Glutamatergic neuron (in vitro differentiated cells): ENCODE measurements at places on chromosomes 11 and 22. TPM values are rescaled to one million over a fixed set of nuclear protein-coding genes. Genes with fewer than 3 reads are reported as not detected.

DNA sequence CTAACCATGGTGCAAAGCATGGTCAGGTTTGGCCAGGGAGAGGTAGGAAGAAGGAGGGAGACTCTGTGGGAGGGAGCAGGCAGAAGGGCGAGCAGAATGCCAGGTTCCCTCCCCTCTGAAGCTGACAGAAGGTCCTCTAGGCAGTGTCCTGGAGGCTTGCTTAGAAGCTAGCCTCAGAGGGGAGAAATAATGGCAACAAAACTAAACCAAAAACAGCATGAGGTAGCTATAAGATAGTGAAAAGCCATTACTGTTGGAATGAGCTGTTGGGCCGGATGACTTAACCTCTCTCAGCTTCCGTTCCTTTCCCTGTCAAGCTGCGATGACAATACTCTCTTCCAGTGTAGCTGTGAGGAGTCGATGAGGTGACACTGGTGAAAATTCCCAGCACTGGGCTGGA, 36.6 kb downstream of the RASSF10 start:
- no peaks in the 10 kb centered on the region for H3K36me3 ChIP-seq
- no peak for DNase-seq
- no peaks in the 10 kb centered on the region for H3K4me1 ChIP-seq
- no peak overlapping the region for H3K4me3 ChIP-seq
- peaks cover 2% of the 10 kb centered on the region for H3K27me3 ChIP-seq

DNA sequence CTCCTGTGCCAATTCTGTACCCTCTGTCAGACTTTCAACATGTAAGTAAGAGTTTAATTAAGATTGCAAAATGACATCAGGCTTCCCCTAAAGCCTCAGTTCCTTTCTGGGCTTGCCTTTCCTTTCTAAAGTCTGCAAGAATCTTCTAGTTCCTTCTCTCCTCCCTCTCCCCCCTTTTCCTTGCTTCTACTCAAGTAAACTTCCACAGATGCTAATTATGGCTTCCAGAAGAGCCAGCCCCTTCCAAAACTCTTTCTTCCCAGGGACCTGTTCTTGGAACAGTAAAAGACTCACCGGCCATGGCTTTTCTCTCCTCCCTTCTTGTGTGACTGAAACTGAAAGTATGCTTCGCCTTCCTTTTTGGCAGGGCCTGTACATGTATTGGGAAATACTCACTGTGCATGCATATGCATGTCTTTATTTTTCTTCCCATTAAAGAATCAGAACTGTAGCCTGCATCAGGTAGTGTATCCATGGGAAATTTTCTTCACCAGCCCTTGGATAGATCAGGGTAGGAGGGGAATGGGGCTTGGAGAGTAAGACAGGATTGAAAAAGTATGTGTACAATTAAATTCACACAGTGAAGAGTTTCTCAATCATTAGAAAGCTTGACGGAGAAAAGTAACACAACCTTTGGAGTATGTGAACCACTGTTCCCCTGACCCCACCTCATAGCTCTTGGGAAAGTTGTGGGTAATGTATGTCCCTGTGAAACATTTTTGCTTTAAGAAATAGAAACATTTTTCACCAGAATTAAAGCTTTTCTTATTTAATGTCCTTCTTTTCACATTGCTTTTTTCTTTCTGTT, at the start of gene CASP1:
Gene CASP1 (minus strand): TSS at position 332 of the 808 bp plus-strand sequence. CDS start 31 bp downstream, at position 301.
- H3K27me3 ChIP-seq = no peaks in the 10 kb centered on the region
- H3K27ac ChIP-seq = no peak within 1 kb of the TSS
- H3K4me1 ChIP-seq = no peaks in the 10 kb centered on the region
- no peak within 1 kb of the TSS for H3K4me3 ChIP-seq
- DNase-seq = no peak

DNA sequence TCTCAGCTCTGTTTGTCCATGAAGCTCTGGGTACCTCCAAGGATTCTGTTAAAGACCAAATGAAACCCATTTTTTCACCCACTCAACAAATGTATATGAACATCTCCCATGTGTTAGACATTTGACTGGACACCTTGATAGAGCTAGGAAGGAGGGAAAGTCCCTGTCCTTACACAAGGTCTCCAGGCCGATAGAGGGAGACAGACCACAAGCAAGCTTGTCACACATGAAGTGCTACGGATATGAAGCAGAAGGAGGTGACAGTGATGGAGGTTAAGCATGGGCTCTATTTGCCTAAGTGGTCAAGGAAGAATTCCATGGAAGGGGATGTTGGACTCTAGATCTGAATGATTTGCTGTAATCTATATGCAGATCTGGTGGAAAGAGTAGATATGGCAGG, 138.5 kb downstream of the MYO18B start:
- no peak overlapping the region for H3K4me3 ChIP-seq
- H3K27me3 ChIP-seq = peaks cover 8% of the 10 kb centered on the region
- H3K36me3 ChIP-seq = no peaks in the 10 kb centered on the region
- H3K4me1 ChIP-seq = peaks cover 7% of the 10 kb centered on the region
- DNase-seq = no peak

- peaks cover 3% of the 10 kb centered on the region for H3K4me1 ChIP-seq
- no peak overlapping the region for H3K4me3 ChIP-seq
- no peak overlapping the region for H3K27ac ChIP-seq
- H3K27me3 ChIP-seq = peaks cover 7% of the 10 kb centered on the region
- no peaks in the 10 kb centered on the region for H3K36me3 ChIP-seq
- no peak for DNase-seq
These were observed 11.2 kb upstream of the MUC6 start for GRCh38 chr11:1047595-1048156.

- no peak for DNase-seq
- peaks cover 6% of the 10 kb centered on the region for H3K36me3 ChIP-seq
These were observed 109.3 kb upstream of the TBCEL start for GRCh38 chr11:120914601-120915000.

- no peaks in the 10 kb centered on the region for H3K36me3 ChIP-seq
- no peaks in the 10 kb centered on the region for H3K4me1 ChIP-seq
- H3K27ac ChIP-seq = no peak overlapping the region
- no peak for DNase-seq
These were observed 536.5 kb downstream of the TMEM135 start for GRCh38 chr11:87574193-87574592.

- peak; percentile 67 for DNase-seq
- H3K4me1 ChIP-seq = peaks cover 46% of the 10 kb centered on the region
- peaks cover 6% of the 10 kb centered on the region for H3K27me3 ChIP-seq
- H3K36me3 ChIP-seq = no peaks in the 10 kb centered on the region
- H3K27ac ChIP-seq = peak overlapping the region; percentile 90
These were observed 55.9 kb upstream of the KIRREL3 start for GRCh38 chr11:127056338-127056971.

GRCh38 chr11:131546218-131546895, 175.9 kb downstream of the NTM start:
- peaks cover 2% of the 10 kb centered on the region for H3K27me3 ChIP-seq
- no peak overlapping the region for H3K27ac ChIP-seq
- peaks cover 2% of the 10 kb centered on the region for H3K4me1 ChIP-seq
- no peak for DNase-seq

DNA sequence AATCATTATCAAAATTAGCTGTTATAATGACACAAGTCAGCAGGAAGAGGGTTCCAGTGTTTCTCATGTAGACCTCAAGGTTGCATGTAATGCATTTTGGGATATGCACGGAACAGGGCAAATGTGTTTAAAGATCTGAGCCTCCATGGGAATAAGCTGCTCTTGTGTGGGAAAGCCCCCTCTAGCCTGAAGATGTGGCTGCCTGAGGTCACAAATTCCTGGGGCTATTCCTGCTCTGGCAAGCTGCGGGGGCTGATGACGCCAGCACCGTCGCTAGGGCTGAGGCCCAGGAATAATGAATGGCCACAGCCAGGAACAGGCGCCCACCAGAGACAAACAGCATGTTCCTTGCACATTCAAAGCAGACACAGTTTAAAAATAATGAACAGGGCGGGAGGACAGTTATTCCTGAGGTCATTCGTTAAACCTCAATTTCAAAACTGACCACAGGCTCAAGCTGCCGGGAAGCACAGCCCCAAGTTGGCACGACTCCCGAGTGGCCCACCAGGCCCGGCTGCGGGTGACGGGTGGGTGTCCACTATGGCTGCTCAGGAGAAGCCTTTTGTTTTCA, 11.7 kb downstream of the OSBPL5 start:
- peak; percentile 16 for DNase-seq
- H3K27me3 ChIP-seq = peaks cover 5% of the 10 kb centered on the region
- no peak overlapping the region for H3K27ac ChIP-seq
- peak overlapping the region; percentile 49 for H3K4me3 ChIP-seq
- H3K36me3 ChIP-seq = no peaks in the 10 kb centered on the region

DNA sequence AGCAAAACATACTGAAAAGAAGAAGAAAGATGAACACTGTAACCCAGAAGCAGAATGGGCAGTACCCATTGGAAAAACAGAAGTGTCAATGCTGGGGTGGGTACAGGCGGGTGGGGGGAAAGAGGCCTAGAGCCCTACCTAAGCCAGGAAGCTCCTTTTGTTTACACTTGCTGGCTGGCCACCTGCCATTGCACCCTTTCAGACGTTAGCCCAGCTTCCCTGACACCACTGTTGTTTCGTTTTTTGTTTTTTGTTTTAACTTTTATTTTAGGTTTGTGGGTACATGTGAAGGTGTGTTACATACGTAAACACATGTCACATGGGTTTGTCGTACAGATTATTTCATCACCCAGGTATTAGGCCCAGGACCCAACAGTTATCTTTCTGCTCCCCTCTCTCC, 55.4 kb downstream of the PLEKHA7 start:
- H3K27me3 ChIP-seq = no peaks in the 10 kb centered on the region
- no peak overlapping the region for H3K4me3 ChIP-seq
- no peak overlapping the region for H3K27ac ChIP-seq
- no peaks in the 10 kb centered on the region for H3K4me1 ChIP-seq

The GLYATL1 gene
- 0.42 TPM for total RNA-seq

The GPR83 gene
- 2.9 TPM for total RNA-seq

The PTGDR2 gene
- 0.32 TPM for total RNA-seq

The USP28 gene
- total RNA-seq = 20.0 TPM
